Osteocyte (in vitro differentiated cells): ENCODE measurements at places on chromosomes 13 and 19. TPM values are rescaled to one million over a fixed set of nuclear protein-coding genes. Genes with fewer than 3 reads are reported as not detected.
A peak's percentile ranks its signal among the peaks of the same experiment; 100 is the strongest.

GRCh38 chr13:106003651-106004050 is 531.8 kb downstream of the EFNB2 start:
- no peak for DNase-seq
- no peak overlapping the region for H3K27ac ChIP-seq
- H3K36me3 ChIP-seq, result no peaks in the 10 kb centered on the region
- no peak overlapping the region for H3K4me3 ChIP-seq

GRCh38 chr13:104571161-104571892 is 1505.1 kb upstream of the SLC10A2 start:
- peak overlapping the region; percentile 69 for H3K4me3 ChIP-seq
- H3K4me1 ChIP-seq, result peaks cover 11% of the 10 kb centered on the region
- DNase-seq, result peak; percentile 89
- H3K27ac ChIP-seq, result peak overlapping the region; percentile 6
- H3K36me3 ChIP-seq, result no peaks in the 10 kb centered on the region

GRCh38 chr13:95485045-95485517 is 67.4 kb upstream of the CLDN10 start:
- H3K27ac ChIP-seq, result no peak overlapping the region
- DNase-seq, result no peak
- H3K4me3 ChIP-seq, result no peak overlapping the region
- no peaks in the 10 kb centered on the region for H3K36me3 ChIP-seq
- H3K4me1 ChIP-seq, result peaks cover 2% of the 10 kb centered on the region
- peaks cover 2% of the 10 kb centered on the region for H3K27me3 ChIP-seq

Gene EFNB2
- total RNA-seq, result 49.2 and 50.0 TPM in 2 replicates

Gene C19orf18
- total RNA-seq, result 1.4 and 1.8 TPM in 2 replicates
